ENCODE measurements at places on chromosomes 7 and 10.

GRCh38 chr10:85510682-85511081 lies 855.9 kb downstream of the GRID1 start:
- no peak for DNase-seq

- no peak for DNase-seq
These were observed 50.4 kb upstream of the CACUL1 start for GRCh38 chr10:118805146-118805545.

GRCh38 chr7:119826547-119826946 lies 446.4 kb upstream of the KCND2 start:
- no peak for DNase-seq

DNA sequence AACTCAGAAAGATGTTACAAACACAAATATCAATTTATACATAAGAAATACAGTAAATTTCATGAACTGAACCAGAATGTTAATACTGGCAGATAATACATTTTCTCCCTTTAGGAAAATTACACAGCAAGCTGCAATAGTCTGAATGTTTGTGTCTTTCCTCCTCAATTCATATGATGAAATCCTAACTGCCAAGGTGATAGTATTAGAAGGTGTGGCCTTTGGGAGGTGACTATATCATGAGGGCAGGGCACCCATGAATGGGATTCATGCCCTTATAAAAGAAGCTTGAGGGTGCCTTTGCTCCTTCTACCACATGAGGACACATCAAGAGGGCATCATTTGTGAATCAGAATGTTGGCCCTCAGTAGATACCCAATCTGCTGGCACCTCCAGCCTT lies 64.3 kb upstream of the GPR22 start:
- no peak for DNase-seq

DNA sequence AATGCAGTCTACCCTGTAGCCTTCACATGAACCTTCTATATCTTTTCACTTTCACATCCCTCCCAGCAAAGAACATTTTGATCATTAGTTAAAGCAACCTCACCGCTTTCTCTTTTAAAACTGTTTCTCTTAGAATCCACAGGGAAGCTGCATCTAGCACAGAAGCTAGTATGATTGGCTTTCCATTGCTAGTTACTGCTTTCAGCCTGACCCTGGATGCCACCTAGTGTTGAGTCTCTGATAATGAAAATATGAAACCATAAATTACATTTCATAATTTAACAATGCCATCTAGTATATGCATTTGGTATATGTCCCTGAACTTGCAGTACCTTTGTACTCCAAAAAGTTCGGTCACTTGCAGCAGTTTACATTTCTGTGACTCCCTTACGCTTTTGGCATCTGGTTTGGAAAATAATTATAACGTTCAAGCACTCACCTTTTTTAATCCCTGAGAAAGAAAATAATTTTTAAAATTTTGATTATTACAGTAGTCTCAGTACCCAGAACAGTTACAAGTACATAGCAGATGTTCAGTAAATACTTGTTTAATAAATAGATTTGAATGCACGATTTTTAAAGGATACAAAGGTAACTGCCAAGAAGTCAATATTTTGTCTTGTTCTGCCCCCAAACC lies 22.7 kb downstream of the CISD1 start:
- peak; percentile 47 for DNase-seq

DNA sequence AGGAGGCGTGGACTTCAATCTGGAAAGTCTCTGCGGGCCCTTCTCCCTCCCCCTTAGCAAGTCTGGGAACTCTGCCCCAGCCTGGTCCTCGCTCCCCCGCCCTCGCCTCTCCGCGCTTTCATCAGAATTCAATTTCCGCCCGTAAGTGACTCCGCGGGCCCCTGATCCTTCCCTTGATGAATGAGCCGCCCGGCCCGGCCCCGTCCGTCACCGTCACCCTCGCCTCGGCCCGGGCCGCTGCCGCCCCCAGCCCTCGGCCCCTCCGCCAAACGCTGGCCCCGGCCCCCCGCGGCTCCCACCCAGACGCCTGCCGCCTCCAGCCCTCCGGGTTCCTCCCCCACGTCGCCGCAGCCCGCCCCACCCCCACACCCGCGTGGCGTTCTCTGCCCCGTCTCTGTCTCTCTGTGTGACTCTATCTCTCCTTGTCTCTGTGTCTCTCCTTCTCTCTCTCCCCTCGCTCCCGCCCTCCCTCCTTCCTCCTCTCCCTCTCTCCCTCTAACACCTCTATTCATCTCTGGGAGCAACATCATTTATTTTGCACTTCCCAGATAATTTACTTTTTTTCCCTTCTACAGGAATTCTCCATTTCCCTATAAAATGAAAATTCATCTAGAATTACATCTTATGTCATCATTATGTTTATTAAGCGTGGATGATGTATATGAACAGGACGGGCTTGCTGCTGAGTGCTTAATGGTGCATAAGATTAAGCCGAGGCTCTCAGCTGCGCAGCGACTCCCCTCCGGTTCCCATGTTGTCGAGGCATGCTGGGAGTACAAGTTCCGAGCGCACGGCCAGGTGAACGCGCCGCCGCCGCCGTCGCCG lies 91.2 kb upstream of the PAX2 start:
- no peak for DNase-seq

GRCh38 chr10:97001183-97001991 lies 169.3 kb downstream of the LCOR start:
- no peak for DNase-seq

DNA sequence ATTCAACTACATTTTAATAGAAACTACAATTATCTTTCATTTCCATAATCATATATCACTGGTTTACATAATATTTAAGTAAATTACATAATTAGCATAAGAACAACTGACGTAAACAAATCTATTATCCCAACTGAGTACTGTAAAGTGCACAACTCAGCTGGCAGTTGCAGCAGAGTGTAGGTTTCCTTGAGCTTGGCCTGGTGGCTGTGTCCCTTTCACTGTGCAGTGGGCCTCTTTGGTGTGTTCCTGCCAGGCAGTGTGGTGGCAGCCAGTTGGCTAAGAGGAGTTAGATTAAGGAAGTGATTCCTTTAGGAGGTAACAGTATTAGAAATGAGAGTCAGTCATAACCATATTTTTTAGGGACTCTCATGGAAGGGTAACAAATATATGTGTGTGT lies 7.0 kb downstream of the NRG3 start:
- no peak for DNase-seq

DNA sequence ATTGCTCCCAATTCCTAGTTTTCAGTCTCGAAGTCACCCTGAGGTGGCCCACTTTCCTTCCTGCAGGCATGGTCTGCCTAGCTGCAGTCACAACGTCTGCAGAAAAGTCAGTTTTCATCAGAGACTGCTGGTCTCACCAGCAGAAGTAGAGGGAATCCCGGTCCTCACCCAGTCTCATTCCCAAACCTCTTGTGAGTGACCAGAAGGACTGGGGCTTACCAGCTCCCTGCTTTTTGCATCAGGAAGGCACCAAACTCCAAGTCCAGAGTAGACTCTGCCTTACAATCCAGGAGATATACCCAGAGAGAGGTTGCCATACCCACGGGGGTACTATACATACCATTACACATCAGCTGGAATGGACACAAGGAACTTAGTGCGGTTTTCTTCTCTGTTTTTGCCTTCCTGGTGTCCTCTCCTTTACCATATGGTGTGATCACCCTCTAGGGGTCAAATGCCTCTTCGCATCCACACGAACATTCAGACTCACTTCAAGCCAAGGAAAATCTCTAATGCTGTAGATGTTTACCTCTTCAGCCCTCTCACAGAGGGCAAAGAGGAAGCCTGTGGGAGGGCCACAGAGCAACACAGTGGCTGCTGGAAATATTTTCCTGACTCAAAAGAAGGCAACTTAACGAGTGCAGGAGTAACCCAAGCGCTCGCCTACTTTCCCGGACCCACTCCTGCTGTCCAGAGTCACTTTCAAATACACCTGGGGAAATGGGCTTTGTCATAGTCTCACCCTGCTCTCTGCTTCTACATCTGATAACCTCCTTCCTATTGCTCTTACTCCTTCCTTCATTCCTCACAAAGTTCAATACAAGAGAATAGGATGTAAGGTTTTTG lies 220.9 kb downstream of the C7orf25 start:
- DNase-seq, result peak; percentile 41

DNA sequence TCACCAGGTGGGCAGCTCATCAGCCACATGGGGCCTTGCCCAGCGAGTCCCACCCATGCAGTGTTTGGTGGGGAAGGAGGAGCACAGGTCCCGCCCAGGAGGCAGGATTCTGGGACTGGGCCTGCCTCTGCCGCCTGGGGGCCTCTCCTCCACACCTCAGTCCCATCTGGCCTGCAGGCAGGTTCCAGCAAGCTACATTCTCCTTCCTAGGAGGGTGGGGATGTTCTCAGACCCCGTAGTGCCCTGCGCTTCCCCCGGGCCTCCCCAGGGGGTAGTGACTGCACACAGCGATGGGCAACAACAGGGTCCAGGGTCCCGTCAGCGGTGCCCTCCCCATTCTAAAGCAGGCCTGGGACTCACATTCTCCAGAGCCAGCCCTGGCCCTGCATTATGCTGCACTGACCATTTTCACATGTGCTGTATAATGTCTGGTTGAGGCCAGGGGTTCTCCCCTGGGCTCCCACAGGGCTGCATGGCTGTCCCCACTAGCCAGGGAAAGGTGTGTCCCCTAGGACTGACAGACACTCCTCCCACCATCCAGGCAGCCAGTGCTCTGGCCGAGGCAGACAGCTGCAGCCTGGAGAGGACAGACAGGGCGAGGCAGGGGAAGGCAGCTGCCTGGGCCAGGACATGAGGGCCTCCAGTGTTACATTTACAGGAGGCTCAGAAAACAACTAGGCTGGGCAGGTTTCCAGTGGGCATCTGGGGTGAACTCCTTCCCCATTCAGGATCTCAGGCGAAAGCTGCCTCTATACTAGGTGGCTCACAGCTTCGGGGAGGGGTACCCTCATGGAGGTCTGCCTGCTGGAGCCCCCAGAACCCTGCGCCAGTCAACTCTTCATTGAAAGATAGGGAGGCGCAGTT lies 9.3 kb downstream of the RASGEF1A start:
- no peak for DNase-seq

- DNase-seq, result no peak
These were observed 55.0 kb downstream of the PKD1L1 start for GRCh38 chr7:47893238-47893637.

GRCh38 chr10:61942604-61943461 lies 41.3 kb downstream of the ARID5B start:
- peak; percentile 38 for DNase-seq

GRCh38 chr10:5023177-5023805 lies 19.6 kb upstream of the AKR1C2 start:
- DNase-seq, result no peak

DNA sequence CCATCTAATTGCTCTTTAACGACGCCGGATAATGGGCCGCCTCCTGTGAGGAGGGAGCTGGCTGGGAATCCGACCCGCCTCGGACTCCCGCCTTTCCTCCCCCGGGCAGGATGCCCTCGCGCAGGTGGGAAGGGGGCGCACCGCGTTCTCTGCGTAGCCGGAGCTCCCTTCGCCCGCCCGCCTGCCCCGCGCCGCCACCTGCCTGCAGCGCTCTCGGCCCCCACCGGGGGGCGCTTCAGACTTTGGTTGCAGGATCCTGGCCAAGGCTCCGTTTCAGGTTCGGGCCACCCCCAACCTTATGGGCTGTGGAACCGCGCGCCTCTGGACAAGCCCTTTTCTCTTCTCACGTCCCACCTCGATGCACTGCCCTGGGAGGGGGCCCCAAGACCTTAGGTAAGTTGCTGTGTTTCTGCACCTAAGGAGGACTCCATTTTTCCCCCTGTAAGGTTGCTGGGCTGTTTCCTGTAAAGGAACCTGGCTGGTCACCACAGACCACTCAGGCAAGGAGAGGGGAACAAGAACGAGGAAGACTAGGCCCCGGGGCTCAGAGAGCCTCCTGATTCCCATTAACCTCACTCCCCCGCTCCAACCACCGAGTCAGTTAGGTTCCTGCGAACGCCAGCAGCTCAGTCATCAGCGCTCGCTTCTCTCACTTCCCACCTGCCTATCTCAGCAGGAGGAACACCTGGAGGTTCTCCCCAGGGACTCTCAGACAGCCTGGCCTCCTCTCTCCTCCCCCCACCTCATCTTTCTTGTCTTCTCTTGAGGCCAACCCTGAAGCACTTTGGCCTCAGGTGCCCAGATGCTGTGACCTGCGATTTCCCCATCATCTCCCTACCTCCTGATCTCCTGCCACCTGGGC lies 11.3 kb upstream of the KAZALD1 start:
- DNase-seq, result peak; percentile 30

DNA sequence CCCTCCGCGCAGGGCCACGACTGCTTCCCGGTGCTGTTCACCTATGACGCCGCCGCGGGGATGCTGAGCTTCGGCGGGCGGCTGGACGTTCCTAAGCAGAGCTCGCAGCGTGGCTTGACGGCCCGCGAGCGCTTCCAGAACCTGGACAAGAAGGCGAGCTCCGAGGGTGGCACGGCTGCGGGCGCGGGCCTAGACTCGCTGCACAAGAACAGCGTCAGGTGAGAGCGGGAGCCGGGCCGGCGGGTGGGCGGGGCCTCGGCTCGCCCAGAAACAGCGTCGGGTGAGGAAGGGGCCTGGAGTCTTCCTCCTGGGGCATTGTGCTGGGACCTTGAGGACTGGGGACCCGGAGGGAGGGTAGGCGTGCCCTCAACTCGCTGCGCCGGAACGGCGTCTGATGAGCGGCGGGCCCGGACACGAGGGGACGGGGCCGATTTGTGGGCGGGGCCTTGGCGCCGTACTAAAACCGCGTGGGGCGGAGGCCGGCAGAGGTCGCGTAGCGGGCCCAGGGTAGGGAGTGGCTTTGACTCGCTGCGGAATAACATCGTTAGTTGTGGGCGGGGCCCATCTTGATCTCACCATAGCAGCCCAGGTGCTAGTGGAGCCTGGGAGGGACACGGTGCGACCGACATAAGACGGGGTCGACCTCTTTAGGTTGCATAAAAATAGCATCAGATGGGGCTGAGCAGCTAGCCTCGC lies 15.6 kb downstream of the PDAP1 start:
- no peak for DNase-seq

DNA sequence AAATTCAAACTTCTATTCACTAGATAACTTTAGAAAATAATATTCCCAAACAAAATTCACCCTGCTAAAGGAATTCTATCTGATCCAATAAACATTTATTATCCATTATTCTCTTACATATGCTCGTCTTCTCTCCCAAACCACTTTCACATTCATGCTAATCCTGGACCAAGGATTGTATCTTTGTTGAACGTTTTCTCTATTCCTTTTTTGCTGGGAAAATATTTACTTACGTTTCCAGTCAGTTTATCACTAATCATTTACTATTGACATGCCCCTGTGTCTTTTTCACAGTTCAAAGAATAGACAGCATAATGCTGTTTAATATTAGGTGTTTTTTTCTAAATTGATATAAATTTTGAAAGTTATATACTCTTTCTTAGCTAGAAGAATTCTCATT lies 3.2 kb downstream of the TEX47 start:
- DNase-seq, result no peak

GRCh38 chr10:48322017-48322416 lies 15.5 kb downstream of the MAPK8 start:
- no peak for DNase-seq

DNA sequence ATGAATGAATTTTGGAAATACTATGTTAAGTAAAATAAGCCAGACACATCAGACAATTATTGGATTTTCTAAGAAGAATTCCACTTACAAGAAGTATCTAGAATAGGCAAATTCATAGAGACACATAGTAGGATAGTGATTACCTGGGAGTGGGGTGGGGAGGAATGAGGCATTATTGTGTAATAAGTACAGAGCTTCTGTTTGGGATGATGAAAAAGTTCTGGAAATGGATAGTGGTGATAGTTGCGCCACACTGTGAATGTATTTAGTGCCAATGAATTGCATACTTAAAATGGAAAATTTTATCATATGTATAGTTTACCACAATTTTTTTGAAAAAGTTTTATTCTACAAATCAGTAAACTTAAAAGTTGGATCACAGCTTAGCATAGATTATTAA lies 297.2 kb upstream of the KAT6B start:
- DNase-seq, result no peak
